ENCODE measurements at places on chromosomes 16 and 17.

GRCh38 chr17:34723875-34724274 lies 144.5 kb downstream of the TMEM132E start:
- no peak for DNase-seq

DNA sequence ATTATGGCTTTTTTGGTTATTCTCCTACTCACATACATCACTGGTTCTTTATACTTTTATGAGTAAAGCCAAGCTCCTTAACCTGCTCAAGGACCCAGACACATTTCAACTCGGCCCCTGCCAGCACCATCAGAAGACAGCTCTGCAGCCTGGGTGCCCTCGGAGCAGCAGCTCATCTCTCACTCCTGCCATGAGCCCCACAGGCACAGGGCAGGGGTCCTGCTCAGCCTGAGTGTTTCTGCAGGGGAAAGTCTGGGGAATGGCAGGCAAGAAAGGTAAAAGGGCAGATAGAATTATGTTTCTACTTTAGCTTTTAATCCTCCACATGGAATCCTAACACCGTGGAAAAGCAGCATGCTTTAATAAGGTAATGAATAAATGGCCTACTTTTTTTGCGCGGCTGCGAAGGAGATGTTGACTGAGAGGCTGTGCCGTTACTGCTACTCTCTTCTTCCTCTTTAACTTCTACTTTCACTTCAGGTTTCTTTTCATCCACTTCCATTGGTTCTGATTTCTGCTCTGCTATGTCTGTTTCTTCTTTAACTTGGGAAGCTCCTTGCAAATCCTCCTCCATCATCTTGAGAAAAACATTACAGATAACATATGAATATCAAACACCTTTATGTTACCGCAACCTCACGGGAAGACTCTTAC lies 50.1 kb upstream of the TRAP1 start:
- DNase-seq = no peak

DNA sequence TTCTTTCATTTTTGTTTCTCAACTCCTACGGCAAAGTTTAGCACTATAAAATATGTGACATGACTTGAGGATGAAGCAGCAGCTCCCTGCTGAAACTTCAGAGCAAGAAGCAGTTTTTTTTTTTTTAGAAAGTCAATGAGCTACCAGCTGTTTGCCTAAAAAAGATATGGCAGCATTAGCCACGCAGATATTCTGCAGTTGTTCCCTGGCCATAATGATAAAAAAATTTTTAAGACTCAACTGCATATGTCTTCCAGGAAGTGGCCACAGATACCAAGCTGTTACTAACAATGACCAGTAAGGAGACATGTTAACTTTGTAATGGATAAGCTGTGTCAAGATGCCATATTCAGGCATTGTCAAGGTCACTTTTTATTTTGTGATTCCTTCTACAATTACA lies 319.6 kb upstream of the CDH11 start:
- no peak for DNase-seq

DNA sequence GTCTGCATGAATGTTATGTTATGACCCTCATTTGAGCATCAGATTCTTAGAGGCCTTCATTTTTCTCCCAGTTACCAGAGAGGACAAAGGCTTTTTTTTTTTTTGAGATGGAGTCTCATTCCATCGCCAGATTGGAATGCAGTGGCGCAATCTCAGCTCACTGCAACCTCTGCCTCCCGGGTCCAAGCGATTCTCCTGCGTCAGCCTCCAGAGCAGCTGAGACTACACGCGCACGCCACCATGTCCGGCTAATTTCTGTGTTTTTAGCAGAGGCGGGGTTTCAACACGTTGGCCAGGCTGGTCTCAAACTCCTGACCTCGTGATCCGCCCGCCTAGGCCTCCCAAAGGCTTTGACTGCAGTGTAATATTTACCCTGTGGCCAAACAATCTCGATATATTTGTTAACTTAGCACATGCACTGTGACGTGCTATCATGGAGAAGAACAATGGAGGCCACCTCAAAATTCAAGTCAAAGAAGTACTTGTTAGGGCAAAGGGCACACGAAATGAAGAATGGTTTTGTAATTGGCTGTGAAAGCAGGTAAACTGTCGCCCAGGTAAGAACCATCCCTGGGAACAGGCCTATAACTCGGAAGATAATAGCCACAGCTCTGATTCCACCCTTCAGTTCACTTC lies 303.4 kb downstream of the SLC39A11 start:
- DNase-seq = no peak

DNA sequence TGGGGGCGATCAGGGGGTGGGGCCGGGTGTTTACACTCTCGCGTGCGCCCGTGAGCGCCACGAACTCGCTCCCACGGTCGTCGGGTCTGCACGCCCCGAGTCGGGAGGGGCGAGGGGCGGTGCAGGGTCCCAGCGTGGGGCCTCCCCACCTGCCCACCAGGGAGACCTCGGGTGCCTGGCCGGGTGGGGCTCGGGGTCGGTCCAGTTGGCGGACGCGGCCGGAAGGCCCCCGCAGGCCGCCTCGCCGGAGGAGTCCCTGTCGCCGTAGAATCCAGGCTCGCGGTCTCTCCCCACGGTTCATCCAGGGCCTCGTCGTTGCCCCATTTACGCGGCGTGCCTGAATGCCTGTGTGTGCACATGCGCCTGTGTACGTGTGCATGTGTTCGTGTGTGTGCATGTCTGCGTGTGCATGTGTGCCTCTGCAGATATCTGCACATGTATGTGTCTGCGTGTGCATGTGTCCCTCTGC lies 510 bp upstream of the RAB40B start:
- no peak for DNase-seq

DNA sequence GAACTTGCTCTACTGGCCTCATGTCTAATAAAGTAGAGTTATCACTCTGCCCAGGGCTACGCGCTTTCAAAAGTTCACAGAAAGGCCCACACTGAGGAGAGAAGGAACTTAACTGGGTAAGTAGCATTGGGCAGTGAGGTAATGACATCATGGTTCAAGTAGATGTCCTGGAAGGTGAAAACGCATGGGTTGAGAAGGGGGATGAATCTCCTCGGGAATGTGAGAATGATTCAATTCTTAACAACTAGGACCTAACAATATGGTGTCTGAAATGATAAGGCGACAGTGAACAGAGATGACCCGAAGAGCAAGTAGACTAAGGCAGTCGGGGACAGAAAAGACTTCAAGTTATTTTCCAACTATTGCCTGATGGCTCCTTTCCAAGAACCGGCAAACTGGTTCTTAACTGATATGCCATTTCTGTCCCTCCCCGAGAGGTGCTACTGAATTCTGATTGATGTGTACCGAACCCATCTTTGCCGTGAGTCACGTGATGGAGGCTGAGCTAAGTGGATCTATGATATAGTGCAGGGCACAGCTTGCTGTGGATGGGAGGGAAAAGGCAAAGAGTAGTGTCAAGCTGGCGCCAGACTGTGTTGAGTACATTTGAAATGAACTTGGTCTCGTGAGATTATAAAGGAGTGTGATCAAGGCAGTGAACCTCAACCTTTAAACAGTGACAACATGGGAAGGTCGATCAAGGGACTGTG lies 44.1 kb downstream of the MARCHF10 start:
- no peak for DNase-seq

DNA sequence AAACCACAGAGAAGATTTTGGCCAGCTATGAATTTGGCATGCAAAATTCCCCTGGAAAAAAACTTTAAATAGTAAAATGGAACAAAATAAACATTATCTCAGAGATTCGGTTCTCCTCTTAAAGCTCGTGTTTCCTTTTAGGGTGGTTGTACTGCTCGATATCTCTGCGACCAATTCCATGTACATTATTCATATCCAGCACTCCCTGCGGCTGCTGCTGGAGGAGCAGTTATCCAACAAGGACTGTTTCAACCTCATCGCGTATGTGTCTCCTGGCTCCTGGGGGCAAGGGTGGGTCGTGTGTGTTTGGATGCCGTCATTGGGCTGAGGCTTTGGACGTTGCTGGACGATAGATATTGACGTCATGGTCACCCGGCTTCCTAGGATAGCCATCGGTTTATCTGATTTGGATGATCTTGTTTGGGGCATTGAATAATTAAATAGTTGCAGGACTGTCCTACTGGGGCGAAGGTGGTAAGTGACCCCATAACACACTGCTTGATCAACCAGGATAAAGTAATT lies 33.8 kb downstream of the VWA3A start:
- DNase-seq = no peak

GRCh38 chr17:45305530-45306087 lies 11.2 kb downstream of the MAP3K14 start:
- no peak for DNase-seq

DNA sequence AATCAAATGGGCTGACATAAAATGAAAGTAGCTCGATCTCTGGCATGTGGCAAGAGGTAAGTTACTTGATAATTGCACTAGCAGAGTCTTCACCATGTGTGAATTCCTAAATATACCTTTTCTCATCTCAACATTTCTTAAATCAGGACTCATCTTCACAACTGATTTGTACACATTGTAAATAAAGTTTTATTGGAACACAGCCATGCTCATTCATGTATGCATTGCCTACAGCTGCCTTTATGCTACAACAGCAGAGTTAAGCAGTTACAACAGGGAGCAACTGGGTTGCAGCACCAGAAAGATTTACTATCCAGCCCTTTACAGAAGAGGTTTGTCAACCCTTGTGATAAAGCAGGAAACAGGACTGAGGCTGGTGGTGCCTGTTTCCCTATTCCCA lies 48.1 kb downstream of the ARHGAP17 start:
- DNase-seq = no peak

GRCh38 chr16:67404740-67405226 lies 11.5 kb upstream of the TPPP3 start:
- no peak for DNase-seq

- no peak for DNase-seq
Measured at GRCh38 chr16:70777496-70777895, 23.5 kb downstream of the VAC14 start.

GRCh38 chr17:78313735-78314648 lies 45.9 kb downstream of the SOCS3 start:
- peak; percentile 81 for DNase-seq

GRCh38 chr16:81520151-81520470 lies 75.5 kb downstream of the CMIP start:
- DNase-seq = no peak

GRCh38 chr16:85392756-85393673 lies 220.1 kb upstream of the GSE1 start:
- peak; percentile 13 for DNase-seq
